ENCODE measurements at places on chromosomes 5 and 9.
A peak's percentile ranks its signal among the peaks of the same experiment; 100 is the strongest.

DNA sequence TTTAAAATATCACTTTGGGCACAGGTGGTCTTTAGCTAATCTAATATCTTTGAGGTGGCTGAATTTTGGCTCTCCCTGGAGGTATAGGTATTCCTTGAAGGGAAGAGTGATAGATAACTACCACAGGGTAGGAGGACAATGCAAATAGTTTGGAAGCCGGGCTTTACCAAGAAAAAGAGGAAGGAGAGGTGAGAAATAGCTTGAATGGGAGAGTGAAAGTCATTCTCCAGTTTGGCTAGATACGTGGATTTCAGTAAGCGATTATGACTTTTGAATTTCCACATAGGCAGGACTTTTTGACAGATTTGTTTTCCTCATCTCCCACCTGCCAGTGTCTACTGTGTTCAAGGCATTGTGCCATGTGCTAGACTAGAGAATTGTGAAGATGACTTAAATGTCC is 45.5 kb downstream of the RASA1 start:
- no peak for DNase-seq

DNA sequence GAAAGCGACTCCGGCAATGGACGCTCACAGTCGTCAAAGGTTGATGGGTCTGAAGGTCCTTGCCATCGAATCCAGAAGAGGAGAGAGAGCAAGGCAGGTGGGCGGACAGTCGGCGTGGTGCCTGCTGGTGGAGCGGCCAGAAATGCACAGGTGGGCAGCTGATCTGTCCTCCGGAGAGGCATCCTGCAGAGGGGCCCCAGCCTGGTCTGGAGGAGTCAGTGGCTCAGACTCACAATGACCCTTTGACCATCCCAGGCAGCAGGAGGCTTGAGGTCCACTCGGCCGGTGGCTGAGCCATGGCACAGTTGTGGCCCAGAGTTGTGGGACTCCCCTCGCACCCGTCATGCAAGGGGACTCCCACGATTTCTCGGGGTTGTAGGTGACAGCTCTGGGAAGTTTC is 34.4 kb upstream of the FCN2 start:
- no peak for DNase-seq

DNA sequence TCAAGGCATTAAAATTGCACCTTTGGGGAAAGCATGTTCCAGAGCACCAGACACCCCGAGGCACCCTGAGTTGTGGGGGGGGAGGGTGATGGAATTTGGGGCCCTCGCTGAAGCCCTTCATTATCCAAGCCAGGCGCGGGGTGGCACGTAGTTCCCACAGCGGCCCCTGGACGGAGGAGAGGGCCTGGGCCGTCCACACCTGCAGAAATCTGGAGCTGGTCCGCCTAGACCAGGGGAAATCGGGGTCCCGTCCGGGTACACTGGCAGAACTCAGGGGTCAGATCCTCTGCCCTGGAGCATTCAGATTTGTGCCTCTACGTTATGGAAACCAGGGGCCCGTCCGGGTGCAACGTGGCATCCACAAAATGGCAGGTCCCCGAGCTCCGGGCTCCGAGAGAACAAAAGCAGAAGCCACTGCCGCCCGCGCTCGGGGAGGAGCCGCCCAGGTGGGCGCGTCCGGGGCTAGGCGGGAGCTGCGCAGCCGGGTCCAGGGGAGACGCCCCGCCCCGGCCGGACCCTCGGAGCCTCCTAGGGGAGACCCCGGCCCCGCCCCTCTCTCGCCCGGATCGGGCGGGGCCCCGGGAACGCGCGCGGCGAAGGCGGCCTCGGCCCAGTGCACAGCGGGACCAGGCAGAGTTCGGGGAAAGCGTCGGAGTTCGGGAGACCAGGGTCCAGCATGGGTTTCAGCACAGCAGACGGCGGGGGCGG is at the start of gene PLEKHG4B:
TSS of gene PLEKHG4B (plus strand) at position 613 of the 708 bp plus-strand sequence. CDS start at position 677, 64 bp downstream.
- peak; percentile 83 for DNase-seq

- no peak for DNase-seq
Measured at GRCh38 chr9:12784461-12785259, 9.8 kb downstream of the LURAP1L start.

- no peak for DNase-seq
Measured at GRCh38 chr5:66329078-66329477, 185.0 kb downstream of the SREK1 start.

GRCh38 chr5:128870373-128870772 is 94.9 kb upstream of the SLC27A6 start:
- DNase-seq: no peak

GRCh38 chr5:164597293-164597900 is 1092.0 kb downstream of the MAT2B start:
- peak; percentile 2 for DNase-seq

DNA sequence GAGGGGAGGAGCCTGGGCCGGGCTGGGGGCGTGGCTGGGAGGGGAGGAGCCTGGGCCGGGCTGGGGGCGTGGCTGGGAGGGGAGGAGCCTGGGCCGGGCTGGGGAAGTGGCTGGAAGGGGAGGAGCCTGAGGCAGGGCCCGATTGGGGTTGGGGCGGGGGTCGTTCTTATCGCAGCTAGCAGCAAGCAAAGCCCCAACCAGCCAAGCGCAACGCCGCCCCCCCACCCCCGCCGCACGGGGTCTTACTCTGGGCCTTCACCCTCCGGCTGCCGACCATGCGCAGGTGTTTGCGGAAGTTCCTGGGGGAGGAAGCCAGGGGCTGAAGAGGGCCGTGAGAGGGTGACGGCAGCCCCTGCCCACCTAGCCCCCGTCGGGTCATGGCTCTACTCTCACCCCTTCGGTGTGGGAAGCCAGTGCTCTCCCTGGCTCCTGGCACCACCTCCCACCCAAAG is 5.0 kb downstream of the NSMF start:
- DNase-seq: no peak

DNA sequence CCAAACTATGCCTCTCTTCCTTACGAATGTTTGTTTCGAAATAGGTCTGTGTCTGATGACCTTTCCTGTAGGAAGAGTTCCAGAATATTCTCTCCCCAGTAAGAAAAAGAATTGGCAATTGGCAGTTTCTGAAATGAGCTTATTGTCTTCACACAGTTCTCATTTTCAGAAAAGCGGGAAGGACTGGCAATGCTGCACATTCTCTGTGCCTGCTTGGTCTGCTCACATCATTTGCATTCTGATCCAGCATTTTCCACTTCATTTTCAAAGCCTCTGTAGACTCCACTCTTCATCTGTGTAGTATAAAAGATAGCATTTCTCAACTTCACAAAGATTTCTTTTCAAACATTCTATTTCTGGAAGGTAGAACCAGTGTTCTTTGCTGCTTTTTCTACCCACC is 120.6 kb upstream of the CCDC112 start:
- DNase-seq: no peak

- DNase-seq: no peak
Measured at GRCh38 chr9:125646621-125647100, 60.3 kb downstream of the MAPKAP1 start.

DNA sequence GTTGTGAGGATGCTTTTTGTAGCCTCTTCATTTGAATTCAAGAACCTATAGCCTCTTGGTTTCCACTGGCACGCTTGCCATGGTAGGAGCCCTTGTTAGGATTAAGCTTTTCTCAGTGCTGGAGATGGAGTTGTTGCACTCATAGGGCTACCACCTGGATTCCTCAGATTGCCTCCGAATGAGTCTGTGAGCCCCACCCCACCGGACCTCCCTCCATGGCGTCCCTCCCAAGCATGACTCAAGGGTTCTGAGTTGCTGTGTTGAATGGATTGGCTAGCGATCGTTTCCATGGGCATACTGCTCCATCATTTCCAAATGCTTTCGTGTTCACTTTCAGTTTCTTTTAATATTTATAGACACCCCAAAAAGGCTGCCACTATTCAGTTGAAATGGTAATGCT is 69.9 kb downstream of the DAPK1 start:
- DNase-seq: no peak

GRCh38 chr5:8053270-8053669 is 184.3 kb downstream of the MTRR start:
- no peak for DNase-seq

DNA sequence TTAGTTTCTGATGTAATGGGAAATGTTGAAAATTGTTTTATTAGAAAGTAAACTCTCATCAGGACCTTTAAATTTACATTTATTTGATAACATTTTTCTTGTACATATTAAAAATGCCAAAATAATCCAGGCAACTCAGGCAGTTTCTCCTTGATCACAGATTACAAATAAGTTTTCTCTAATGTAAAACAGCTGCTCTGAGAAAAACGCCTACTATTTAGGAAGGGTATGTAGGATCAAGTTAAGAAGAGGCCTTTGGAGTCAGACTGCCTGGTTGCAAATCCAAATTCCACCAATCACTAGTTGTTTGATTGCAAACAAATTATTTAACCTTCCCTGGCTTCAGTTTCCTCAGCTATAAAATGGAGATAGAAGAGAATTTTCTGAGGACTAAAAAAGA is 610.8 kb downstream of the PDE4D start:
- no peak for DNase-seq

- DNase-seq: no peak
Measured at GRCh38 chr9:132541870-132542830, 40.3 kb upstream of the BARHL1 start.

DNA sequence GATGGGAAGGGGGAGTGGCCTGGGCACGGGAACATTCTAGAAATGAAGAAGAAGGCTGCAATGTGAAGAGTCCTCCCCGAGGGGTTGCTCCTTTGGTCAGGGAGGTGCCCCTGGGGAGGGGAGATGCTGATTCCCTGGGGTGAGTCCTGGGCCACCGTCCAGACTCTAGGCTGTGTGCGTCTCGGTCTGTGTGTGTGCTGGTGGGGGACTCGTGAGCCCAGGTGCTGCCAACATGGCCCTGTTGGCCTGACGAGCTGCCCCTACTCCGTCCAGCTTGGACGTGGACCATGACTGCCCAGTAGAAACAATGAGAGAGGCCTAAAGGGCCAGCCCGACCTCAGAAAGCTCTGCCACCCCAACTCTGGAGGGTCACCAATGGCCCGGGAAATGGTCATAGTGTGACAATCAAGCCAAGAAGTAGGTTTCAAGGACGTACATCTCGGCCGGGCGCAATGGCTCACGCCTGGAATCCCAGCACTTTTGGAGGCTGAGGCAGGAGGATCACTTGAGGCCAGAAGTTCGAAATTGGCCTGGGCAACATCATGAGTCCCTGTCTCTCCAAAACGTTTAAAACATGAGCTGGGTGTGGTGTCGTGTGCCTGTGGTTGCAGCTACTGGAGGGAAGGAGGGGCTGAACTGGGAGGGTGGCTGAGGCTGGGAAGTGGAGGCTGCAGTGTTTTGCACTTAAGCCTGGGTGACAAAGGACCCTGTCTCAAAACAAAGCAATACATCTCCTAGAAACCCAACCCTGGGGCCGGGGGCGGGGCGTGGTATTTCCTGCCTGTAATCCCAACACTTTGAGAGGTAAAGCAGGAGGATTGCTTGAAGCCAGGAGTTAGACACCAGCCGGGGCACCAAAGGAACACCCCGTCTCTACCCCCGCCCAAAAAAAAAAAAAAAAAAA is 17.0 kb downstream of the LHX3 start:
- DNase-seq: no peak

- no peak for DNase-seq
Measured at GRCh38 chr9:114551750-114552685, 35.6 kb upstream of the ATP6V1G1 start.

DNA sequence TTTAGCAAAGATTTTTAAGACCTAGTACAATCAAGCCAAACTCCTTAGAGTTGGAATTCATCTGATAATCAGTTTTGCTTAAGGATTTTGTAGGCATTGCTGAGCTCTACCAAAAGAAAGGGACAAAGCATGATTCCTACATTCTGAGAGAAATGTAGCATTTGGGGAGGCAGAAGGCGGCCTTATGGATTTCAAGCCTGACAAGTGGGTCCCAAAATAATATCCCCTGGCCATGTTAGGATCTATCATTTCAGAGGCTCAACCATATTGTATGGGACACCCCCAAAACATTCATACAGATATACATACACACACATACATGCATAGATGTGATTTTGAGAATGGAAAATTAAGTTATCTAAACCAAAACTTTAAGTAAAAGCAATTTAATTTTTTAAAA is 257.8 kb upstream of the VLDLR start:
- no peak for DNase-seq

DNA sequence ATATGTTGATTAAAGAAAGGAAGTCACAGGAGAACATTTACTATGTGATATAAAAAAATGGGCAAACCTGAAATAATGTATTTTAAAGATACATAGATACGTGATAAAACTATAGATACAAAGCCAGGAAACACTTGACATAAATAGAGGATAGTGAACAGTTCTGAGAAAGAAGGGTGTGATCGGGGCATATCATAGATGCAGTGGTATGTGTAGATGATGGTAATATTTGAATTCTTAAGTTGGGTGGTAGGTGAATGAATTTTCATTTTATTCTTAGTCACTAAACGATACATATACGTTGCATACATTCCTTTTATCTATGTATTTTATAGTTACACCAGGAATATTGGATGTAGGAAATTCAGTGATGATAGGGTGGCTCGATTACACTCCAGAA is 138.7 kb upstream of the ARRDC3 start:
- no peak for DNase-seq

GRCh38 chr5:136035837-136036236 is 7.0 kb downstream of the TGFBI start:
- DNase-seq: no peak

GRCh38 chr5:142652563-142652962 is 33.3 kb downstream of the FGF1 start:
- DNase-seq: no peak

- no peak for DNase-seq
Measured at GRCh38 chr5:178318893-178319292, 86.3 kb upstream of the PHYKPL start.

DNA sequence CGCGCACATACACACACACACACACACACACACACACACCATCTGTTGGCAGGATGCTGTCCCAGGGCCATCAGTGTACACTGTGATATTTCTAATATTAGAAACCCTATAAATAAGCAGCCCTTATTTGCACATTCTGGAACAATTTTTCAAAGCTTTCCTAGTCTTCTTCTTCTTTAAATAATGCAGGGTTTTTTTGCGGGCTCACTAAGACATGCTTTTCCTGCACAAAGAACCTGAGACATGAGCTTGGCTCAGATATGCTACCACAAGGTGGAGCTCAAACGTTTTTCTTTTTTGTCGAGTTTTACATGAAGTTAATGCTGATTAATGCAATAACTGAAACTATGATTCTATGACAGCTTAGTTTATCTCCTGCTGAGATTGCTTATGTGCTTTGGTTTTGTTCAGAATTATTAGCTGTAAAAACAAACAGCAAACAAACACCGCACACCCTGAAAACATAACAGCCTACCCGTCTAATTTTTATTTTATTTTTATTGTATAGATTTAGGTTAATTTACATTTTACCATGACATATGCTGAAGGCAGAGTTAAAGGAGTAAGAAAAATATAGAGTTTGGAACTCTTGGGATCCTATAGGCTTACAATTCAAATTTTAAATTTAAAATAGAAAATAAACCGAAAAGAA is 95.8 kb downstream of the ALDH1A1 start:
- peak; percentile 20 for DNase-seq

GRCh38 chr5:175895686-175896102 is 24.3 kb downstream of the CPLX2 start:
- no peak for DNase-seq

DNA sequence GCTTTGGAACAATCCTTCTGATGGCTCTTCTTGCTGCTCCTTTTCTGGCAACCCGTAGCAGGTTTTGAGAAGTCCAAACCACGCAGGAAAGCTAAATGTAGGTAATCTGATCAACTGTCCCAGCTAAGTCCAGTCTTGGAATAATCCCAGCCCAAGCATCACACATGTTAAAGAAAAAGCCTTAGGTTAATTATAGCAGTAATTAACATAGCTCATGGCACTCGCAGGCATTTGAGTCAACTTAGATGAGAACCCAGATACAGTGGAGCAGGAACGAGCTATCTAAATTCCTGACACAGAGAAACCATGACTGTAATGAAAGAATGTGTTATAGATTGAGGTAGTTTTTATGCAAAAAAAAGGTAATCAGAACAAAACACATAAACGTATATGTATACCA is 844.8 kb downstream of the CDH9 start:
- DNase-seq: no peak

Measured in NCI-H526 treated with DMSO at 0.1 percent for 48 hours (cell line).